Activated CD4-positive, CD25-positive, alpha-beta regulatory T cell treated with anti-CD3 and anti-CD28 coated beads, Interleukin-2, amount 50 U/mL, for 72 hours (primary cell): ENCODE measurements at places on chromosomes 13 and 19.

GRCh38 chr13:72849571-72849970, 67.6 kb downstream of the PIBF1 start:
- DNase-seq: no peak

DNA sequence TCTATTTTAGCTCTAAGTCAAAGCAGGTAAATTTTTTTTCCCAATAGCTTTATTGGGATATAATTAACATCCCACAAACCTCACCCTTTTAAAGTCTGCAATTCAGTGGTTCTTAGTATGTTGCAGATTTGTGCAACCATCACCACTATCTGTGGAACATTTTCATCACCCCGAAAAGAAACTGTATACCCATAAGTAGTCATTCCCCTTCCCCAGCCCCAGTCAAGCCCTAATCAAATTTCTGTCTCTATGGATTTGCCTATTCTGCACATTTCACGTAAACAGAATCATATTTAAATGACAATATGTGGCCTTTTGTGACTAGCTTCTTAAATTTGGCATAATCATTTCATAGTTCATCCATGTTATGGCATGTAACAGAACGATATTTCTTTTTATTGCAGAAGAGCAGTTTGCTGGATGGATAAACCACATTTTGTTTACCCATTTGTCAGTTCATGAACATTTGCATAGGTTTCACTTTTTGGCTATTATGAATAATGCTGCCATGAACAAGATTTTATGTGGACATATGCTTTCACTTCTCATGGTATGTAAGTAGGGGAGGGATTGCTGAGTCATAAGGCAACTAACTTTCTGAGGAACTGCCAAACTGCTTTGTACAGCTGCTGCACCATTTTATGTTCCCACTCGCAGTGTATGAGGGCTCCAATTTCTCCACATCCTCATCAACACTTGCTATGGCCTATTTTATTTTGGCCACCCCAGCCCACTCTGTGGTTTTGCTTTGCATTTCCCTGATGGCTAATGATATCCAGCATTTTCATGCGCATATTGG, 10.9 kb downstream of the SLC46A3 start:
- no peak for DNase-seq

GRCh38 chr13:110496281-110496680, 65.2 kb downstream of the RAB20 start:
- DNase-seq: no peak

DNA sequence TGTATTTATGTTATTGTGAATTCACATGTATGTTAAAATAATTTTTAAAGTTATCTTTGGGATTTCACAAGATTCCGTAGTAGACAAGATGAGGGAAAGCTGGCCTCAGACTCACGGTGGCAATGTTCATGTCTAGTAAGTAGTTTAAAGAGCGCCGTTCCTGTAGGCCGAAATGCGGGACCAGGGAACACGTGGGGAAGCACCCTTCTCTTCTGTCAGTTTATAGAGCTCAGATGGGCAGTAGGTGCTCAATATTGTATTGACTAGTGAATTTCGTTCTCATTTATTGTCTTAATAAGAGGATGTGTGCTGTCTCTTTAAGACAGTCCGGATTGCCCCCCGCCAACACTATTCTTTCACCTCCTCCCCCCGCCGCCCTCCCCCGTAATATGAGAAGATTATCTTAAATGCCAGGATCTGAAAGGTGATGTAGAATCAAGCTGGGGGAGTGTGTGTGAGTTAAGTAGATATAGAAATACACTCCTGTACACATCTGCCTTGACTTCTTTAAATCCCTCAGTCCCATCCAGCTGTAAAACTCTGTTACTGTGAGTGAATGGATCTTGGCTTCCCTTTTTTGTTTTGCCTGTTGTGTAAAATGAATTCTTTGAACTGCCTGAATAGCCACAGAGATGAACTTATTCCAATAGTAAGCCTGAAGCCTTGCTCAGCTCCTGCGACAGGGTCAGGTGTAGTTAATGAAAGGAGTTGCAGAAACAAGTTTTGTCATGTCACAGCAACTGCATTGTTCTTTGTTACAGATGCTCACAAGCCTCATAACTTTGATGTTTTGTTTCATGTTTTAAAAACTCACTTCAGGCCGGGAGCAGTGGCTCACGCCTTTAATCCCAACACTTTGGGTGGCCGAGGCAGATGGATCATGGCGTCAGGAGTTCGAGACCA, 1.3 kb downstream of the LAMP1 start:
- no peak for DNase-seq

GRCh38 chr19:54425382-54425723, 10.1 kb downstream of the TTYH1 start:
- no peak for DNase-seq

DNA sequence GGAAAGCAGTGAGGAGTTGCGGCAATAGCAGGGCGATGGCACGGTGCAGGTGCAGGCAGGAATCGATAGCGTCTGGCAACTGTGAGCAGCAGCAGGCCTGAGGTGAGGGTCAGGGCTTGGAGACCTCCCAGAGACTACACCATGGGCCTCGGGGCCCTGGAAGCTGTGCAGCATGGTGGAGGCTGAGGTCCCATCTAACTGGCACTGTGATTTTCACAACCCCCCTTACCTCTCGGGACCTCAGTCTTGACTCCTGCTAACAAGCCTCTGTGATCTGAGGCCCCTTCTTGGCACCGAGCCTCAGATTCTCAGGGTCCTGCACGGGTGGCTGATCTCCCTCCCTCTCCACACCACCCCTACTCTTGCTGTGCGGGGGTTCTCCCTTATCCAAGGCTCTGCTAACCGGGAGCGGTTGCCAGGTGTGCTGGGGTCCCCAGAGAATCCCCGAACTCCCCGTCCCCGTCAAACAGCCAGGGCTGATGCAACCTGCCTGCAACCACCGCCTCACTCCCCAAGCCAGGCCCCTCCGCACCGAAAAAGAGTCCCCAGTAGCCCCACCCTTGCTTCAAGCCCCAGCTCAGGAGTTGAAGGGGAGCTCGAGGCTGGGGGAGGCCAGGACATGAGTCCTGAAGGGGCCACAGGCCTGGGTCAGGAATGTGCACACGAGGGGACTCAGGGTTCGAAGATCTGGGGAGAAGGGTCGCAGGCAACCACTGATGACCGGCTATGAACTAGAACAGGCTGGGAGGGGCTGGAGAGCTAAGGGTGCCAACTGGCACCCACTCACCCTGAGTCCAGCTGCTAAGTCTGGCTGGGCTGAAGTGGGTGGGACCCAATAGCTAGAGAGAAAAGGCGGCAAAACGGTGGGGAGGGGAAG, 4.8 kb upstream of the ATF5 start:
- no peak for DNase-seq

- DNase-seq: no peak
These were observed 379.2 kb upstream of the MIR17HG start for GRCh38 chr13:90968166-90968904.

DNA sequence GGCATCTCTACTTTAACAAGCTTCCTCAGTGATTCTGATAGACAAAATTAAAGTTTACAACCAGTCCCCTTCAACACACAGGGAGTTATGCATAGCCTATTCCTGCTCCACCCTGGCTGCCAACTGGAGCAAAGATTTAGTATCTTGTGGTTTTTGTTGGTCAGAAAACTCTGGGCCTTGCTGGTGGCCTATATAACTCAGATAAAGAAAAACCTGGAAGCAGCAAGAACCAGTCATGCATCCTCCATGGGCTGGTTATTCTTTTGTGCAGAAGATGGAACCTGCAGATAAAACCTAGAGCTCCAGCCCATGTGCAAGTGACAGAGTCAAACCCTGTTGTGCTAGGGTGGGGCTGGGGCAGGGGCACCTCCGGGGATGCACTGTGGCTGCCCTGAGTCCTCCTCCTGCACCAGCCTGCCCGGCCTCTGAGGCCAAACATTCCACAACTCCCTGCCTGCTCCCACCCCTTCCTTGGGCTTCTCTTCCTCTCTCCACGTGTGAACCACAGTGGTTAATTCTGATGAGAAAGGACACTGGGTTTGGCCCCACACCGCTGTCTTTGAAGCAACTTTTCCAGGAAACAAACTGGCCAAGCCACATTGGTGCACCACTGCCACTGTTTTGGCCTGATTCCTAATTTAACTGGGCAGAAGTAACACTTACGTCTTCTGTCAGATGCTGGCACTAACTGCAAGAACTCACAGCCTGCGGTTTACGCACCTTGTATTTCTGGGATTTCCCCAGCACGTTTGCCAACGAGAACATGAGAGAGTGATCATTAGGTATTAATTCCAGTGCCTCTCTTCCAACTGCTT, 23.3 kb upstream of the GGACT start:
- no peak for DNase-seq

- DNase-seq: no peak
These were observed 470.8 kb downstream of the FGF9 start for GRCh38 chr13:22141716-22142115.

DNA sequence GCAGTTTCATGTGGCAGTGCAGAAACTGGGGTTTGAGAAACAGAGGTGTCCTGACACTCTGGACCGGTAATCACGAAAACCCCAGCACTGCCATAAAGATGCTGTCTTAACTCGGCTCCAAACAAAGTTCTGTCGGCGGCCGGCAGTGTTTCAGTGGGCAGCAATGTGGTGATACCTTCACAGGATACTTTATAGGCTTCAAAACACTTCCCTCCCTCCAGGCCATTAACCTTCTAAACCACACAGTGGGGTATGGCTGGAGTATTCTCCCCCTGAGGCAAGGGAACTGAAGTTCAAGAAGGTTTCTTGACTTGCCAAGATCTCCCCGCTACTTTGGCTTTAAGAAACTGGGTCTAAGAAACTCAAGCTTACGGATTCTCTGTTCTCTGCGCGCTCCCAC, 1.1 kb downstream of the RUBCNL start:
- no peak for DNase-seq

GRCh38 chr19:46515879-46516350, 20.2 kb upstream of the PNMA8B start:
- DNase-seq: no peak

DNA sequence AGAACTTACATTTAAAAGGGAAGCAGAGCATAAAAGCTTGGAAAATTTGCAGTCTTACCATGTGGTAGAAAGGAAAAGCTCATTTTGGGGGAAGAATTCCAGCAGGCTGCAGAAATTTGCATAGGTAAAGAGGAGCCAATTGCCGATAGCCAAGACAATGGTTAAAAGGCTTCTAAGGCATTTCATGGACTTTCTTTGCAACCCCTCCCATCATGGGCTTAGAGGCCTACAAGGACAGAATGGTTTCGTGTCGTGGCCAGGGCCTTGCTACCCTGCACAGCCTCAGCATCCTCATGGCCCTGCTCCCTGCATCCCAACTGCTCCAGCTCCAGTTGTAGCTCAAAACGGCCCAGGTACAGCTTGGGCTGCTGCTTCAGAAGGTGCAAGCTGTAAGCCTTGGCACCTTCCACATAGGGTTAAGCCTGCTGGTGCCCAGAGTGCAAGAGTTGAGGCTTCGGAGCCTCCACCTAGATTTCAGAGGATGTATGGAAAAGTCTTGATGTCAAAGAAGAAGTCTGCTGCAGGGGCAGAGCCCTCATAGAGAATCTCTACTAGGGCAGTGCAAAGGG, 420.3 kb downstream of the PCDH17 start:
- no peak for DNase-seq

DNA sequence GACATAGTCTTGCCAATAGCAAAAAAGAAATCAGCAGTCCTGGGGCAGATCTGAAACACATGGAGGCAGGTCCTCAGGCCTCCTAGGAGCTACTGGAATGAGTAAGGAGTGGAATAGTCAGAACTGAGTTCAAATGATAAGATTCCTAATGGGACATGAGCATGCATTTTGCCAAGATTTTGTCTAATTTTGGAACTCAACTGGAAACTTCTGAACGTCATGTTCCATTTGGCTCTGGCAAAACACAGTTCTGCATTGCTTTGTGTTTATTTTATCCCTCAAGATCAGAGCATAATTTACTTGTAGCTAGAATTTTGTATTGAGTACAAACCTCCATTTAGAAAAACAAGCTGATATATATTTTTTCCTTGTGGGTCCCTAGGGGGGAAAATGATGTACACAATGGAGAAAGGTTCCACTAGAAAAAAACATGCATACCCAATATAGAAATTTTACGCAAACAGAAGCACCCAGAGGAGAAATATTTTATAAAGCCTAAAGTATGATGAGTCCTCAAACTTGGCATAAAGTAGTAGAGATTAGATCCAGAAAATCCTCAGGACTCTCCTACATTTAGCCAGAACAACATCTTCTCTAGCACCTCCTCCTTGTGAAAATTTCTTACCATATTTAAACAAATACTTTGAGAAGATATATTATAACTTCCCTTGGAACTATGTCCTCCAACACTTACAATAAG, 149.0 kb upstream of the SERP2 start:
- no peak for DNase-seq

DNA sequence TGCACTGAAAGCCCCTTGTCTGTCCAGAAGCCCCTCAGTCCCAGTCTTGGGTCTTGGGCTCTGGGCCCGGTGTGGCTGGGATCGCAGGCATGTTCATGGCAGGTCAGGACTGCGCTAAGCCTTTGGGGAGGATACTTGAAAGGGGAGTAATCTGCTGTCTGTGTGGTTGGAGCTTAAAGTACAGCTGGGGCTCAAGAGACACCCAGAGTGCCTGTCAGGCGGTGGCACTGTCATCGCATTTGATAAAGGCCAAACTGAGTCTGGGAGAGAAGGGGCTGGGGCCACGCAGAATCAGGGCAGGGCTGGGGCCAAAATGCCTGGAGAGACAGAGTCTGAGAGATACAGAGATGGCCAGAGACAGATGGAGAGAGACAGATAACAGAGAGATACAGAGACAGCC, 4.2 kb upstream of the CILP2 start:
- no peak for DNase-seq

- no peak for DNase-seq
These were observed 40.6 kb upstream of the FAM216B start for GRCh38 chr13:42740753-42741152.
